ENCODE measurements at places on chromosomes 6 and 20.
A peak's percentile ranks its signal among the peaks of the same experiment; 100 is the strongest.

DNA sequence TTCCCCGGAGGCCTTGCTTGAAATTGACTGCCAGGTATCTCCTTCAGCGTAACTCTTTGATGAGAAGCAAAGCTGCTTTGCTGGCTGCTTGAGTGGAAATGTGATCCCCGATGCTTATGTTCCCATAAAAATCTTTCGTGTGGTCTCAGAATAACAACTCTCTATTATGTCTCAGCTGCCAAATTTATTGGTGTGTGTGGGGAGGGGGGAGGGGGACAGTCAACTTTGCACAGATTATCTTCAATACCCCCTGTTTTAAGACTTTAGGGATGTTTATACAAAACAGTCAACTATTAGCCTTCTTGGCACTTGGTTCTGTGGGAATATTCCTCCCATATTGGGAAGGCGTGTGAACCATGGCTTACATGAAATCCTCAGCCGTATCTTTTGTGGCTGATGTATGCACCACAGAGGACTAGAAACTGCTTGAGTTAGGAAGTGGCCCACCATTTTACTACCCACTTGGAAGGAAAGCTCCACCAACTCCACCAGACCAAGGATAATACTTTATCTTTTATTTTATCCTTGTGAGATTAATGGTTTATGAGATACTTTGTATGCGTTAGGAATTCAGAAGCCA, 101.5 kb upstream of the SLC24A3 start:
- H3K36me3 ChIP-seq = no peaks in the 10 kb centered on the region
- DNase-seq = no peak
- H3K27me3 ChIP-seq = no peaks in the 10 kb centered on the region
- H3K27ac ChIP-seq = no peak overlapping the region
- no peaks in the 10 kb centered on the region for H3K4me1 ChIP-seq

GRCh38 chr6:692858-693722, at the start of gene EXOC2:
Gene EXOC2, minus strand, starts transcription at chr6:693139. Its CDS starts 55,321 bp downstream, at chr6:637818.
- H3K36me3 ChIP-seq = no peaks in the 10 kb centered on the region
- H3K4me1 ChIP-seq = peaks cover 28% of the 10 kb centered on the region
- peak; percentile 78 for DNase-seq
- H3K27me3 ChIP-seq = peaks cover 3% of the 10 kb centered on the region
- H3K27ac ChIP-seq = peak within 1 kb of the TSS; percentile 64

DNA sequence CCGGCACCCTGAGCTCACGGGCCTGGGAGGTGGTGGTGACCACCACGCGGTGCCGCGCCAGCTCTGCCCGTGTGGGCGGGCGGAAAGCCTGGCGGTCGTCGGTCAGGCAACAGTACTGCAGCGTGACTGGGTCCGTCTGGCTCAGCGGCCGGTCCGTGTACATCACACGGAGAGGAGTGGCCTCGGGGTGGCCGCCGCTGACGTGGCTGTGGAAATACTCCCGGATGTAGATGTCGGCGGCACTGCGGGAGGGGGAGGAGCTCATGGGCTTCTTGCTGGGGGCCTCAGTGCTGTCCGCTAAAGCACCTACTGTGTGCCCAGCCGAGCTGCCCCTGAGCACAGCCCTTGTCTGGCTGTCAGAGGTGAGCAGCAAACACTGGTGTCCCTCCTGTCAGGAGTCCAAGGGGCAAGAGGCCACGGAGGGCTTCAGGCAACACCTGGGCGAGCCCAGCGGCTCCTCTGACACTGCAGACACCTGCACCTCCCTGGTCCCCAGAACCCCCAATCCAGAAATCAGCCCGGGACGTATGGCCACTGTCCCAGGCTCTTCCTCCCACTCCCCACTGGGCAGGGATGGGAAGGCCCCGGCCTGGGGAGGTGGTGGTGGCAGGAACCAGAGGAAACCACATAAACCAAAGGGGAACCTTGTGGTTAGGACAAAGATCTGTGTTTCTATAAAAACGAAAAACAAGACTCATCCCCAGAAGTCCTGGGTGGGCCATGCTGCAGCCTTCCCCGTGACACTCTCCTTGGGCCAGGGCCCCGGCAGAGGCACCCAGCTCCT, 6.5 kb downstream of the HELZ2 start:
- peaks cover 48% of the 10 kb centered on the region for H3K4me1 ChIP-seq
- peak overlapping the region; percentile 47 for H3K27ac ChIP-seq
- peak; percentile 61 for DNase-seq
- no peaks in the 10 kb centered on the region for H3K27me3 ChIP-seq

DNA sequence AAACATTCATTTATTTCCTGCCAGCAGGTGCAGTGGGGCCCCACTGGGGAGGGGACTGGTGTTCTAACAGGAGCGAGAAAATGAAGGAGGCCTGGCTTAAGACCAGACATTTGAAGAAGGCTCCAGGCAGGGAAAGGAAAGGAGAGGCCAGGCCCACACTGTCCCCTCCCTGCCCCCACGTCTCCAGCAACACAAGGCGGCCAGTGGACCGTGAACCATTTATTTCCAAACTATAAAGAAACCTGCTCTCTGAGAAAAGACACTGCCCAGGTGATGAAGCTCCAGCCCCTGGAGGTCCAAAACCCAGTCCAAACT, 41.4 kb upstream of the CDH22 start:
- no peak for DNase-seq
- H3K27ac ChIP-seq = no peak overlapping the region
- H3K4me1 ChIP-seq = no peaks in the 10 kb centered on the region
- H3K4me3 ChIP-seq = no peak overlapping the region
- no peaks in the 10 kb centered on the region for H3K27me3 ChIP-seq

DNA sequence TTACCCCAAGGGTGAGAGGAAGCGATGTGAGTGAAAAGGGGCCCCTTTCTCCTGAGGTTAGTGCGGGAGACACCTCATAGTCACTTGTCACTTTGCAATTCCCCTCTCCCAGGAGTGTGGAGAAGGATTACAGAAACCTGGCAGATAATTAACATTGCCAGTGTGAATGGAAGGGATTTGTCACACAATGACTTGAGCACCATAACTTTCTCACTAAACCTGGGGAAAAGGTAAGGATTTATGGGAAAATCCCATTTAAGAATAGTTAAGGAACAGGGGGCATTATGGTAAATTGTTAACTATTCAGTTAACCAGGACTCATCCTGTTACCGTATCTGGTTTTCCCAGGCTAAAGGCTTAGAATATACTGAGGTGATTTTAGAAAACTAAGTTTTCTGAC, 219.5 kb upstream of the JAG1 start:
- no peak overlapping the region for H3K4me3 ChIP-seq
- no peaks in the 10 kb centered on the region for H3K27me3 ChIP-seq
- DNase-seq = no peak
- no peak overlapping the region for H3K27ac ChIP-seq
- H3K36me3 ChIP-seq = no peaks in the 10 kb centered on the region

DNA sequence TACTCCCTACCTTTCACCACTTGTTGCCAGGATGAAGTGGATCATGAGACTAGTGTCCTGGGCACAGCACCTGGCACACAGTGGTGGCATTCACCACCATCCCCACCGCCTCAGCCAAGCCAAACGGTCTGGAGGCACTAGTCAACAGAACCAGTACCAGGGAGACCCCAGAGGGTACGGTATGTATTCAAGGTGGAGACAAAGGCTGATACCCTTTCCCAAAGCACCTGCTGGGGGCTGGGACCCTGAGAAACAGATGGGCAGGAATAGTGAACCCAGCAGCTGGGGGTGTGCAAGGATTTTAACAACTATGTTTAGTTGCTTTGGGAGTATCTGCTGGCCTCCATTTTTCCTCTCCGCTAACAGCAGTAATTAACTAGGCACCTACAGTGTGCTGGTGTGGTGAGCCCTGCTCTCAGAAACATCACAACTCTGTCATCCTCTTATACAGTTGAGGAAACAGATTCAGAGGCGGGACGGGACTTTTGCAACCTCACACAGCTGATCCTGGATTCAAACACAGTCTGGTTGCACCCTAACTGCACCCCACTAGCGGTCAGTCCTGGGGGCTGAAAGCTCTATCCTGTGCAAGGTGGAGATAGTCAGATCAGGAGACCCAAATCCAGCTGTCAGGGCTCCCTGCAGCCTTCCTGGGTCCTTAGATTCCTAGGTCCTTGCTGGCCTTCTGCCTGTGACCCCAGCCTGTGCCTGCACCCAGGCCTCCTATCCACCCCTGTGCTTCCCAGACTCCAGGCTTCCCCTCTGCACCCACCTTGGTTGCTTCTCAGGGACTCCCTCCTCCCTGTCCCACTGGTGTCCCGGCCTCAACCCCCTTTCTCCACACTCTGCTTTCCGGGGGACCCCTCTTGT, 1.2 kb downstream of the SNTA1 start:
- H3K36me3 ChIP-seq = no peaks in the 10 kb centered on the region
- no peak overlapping the region for H3K4me3 ChIP-seq
- no peak for DNase-seq
- no peak overlapping the region for H3K27ac ChIP-seq
- no peaks in the 10 kb centered on the region for H3K27me3 ChIP-seq
- peaks cover 3% of the 10 kb centered on the region for H3K4me1 ChIP-seq

DNA sequence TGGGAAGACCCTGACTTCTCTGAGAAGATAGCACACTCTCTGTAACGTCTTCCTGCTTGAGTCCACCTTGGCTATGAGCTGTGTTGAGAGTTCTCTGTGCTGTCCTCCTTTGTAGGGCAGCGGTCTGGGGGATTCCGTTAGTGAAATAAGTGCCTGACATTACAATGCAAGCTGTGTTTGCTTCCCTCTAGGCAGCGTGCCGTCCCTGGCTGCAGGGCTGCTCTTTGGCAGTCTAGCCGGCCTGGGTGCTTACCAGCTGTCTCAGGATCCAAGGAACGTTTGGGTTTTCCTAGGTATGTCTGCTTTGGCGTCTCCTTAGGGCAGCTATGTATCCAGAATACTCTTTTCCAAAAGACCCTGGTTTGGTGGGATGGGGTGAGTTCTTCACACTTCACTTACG, 2.8 kb downstream of the TMEM14C start:
- H3K4me1 ChIP-seq = peaks cover 2% of the 10 kb centered on the region
- no peak overlapping the region for H3K4me3 ChIP-seq
- H3K27ac ChIP-seq = no peak overlapping the region
- H3K27me3 ChIP-seq = no peaks in the 10 kb centered on the region
- H3K36me3 ChIP-seq = no peaks in the 10 kb centered on the region
- DNase-seq = no peak

- H3K27ac ChIP-seq = no peak overlapping the region
- H3K36me3 ChIP-seq = no peaks in the 10 kb centered on the region
- H3K4me1 ChIP-seq = no peaks in the 10 kb centered on the region
- DNase-seq = no peak
- H3K4me3 ChIP-seq = no peak overlapping the region
- no peaks in the 10 kb centered on the region for H3K27me3 ChIP-seq
These were observed 198.3 kb downstream of the ZNF217 start for GRCh38 chr20:53395188-53395923.

- H3K36me3 ChIP-seq = no peaks in the 10 kb centered on the region
- H3K27ac ChIP-seq = no peak overlapping the region
- no peak overlapping the region for H3K4me3 ChIP-seq
- no peak for DNase-seq
These were observed 744.1 kb downstream of the DHX35 start for GRCh38 chr20:39706184-39706663.

DNA sequence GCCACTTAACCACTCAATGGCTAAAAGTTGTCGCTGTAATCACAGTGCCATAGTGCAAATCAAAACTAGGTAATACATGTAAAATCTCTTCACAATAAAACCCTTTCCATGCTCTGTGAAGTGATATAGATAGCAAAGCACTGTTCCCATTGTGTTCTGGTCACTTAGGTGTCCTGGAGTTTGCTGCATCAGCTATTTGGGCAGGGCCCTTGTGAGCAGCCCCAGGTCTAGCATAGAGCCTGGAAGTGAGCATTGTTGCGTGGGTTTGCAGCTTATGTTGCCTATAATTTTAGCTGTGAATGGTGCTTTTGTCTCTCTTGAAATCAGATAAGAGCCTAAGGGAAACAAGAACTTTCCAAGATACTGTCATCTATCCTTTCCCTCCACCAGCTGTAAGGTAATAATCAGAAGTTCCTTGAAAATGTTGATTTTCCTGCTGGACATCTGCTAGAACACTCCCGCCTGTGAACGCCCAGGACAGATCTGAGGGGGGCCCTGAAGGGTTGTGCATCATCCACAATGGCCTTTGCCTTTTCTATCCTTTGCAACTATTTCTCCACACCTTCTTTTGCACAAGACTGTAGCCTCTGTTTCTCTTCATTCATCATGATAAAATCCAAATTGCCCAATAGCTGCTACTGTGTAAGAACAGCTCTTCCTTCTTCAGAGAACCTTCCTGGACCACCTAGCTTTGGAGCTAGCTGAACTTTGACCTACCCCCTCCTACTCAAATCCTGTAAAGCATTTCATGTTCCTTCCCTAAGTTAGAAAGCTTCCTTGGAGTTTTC, 57.0 kb downstream of the TNFAIP3 start:
- no peaks in the 10 kb centered on the region for H3K36me3 ChIP-seq
- no peak overlapping the region for H3K27ac ChIP-seq
- no peaks in the 10 kb centered on the region for H3K27me3 ChIP-seq
- no peak for DNase-seq

DNA sequence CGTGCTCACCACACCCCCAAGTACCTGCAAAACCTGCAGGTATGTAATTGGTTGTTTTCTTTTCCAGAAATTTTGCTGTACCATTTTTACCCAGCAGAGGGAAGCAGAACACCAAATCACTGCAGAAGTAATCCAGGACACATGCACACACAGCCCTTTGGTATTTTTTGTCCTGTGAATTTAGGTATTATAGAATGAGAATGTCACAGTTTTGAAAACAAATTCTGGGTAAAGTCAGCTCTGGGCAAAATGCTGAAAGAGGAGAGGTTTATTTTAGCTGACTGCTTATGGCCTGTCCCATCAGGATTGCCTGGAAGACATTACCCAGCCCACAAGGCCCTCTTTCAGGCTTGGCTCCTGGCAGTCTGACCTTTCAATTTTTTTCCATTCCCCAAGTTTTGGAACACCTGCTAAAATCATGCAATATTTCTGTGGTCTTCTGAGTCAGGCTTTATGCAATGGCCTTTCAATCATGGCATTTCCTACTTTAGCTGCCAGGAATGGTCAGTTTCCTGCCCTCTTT, 3.5 kb upstream of the EFHC1 start:
- no peak for DNase-seq
- no peaks in the 10 kb centered on the region for H3K27me3 ChIP-seq
- no peak overlapping the region for H3K27ac ChIP-seq
- H3K36me3 ChIP-seq = no peaks in the 10 kb centered on the region
- no peak overlapping the region for H3K4me3 ChIP-seq

DNA sequence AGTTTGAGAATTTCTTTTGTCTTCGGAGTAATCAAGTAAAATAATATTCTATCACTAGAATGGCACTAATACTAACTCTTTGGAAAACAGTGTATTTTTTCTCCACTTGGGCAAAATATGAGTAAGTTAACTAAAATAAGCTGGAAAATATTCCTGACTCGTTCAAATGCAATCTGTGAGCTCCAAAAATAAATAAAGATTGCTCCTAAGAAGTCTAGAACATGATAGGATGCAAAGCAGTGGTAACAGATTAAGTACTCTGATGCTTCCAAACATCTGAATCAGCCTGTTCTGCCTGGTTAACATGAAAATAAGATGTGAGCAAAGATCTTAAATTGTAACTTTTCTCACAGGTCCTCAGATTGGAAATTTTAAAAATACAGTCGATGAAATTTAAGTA, 285.1 kb upstream of the ID4 start:
- H3K4me3 ChIP-seq = no peak overlapping the region
- no peaks in the 10 kb centered on the region for H3K36me3 ChIP-seq
- H3K4me1 ChIP-seq = no peaks in the 10 kb centered on the region
- H3K27me3 ChIP-seq = no peaks in the 10 kb centered on the region
- no peak overlapping the region for H3K27ac ChIP-seq

- no peaks in the 10 kb centered on the region for H3K27me3 ChIP-seq
- H3K36me3 ChIP-seq = no peaks in the 10 kb centered on the region
- no peak overlapping the region for H3K27ac ChIP-seq
These were observed 183.0 kb downstream of the THBS2 start for GRCh38 chr6:169070506-169071176.

Measured in T-cell (primary cell).